Activated naive CD4-positive, alpha-beta T cell (primary cell): ENCODE measurements at places on chromosomes 3 and 15.

DNA sequence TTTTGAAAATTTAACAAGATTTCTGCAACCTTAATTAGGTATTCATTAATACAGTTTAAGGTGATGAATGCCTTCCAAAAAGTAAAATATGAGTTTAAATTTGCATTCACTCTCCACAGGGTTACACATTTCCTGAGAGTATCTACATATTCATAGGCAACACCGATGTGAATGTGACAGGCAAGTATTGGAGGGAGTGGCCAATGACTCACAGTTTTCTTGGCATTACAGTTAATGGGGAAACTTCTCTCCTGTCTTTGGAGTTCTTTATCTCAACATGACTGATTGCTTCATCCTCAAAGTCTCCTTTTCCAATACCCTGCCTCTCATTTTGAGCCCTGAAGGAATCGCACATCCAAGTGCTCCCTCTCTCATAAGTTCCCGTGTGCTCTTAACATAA is 181.9 kb upstream of the CHL1 start:
- no peak for DNase-seq

DNA sequence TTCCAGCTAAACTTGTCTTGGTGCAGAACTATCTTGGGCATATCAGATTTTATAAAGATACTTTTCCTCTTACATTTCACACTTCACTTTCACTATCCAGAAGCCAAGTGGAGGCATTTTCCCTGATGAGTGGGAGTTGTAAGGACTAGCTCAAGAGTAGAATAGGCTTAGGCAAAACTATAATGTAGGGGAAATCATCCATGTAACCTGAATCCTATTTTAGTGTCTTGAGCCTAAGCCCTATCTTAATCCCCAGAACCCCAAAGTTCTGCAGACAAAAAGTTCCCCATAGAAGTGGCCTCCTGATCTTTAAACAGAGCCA is 42.2 kb upstream of the CD47 start:
- DNase-seq: no peak

GRCh38 chr3:54962200-54962599 is 34.3 kb upstream of the LRTM1 start:
- DNase-seq: no peak

DNA sequence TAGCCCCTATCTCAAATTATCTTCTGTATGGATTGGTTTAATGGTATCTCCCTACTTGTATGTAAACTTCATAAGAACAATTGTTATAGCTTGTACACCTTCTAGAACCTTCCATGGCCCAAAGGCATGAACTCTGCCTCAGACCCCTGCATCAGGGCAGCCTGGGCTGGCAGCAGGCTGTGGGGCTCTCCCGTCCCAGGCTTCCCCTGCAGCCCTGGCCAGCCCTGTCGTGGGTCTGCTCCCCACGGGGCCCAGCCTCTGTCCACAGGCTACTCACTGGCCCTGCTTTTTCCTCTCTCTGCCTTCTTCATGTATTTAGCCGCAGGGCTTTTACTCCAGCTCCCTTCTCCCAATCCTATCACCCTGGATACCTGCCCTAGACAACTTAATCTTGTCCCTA is 4.4 kb downstream of the SCN5A start:
- DNase-seq: no peak

GRCh38 chr3:135736740-135737139 is 228.8 kb upstream of the PPP2R3A start:
- no peak for DNase-seq

DNA sequence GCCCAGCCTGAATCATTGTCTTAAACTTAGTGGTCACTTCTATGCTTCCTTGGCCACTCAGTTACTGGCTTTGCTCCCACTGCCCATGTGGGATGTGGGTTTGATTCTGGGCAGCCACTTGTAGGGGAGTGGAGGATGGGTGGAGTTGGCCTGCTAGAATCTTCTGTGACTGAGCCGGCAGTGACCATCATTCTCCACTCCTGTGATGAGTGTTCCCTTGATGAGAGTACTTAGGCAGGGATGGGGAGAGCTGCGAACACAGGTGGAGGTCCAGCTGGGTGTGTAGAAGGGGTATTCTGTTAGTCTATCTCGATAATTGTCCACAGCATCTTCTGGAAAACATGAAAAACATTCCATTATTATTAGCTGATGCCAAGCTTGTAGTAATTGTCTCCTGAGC is 8.0 kb downstream of the TM6SF1 start:
- no peak for DNase-seq

GRCh38 chr3:175346573-175347356 is 487.6 kb downstream of the NAALADL2 start:
- no peak for DNase-seq

DNA sequence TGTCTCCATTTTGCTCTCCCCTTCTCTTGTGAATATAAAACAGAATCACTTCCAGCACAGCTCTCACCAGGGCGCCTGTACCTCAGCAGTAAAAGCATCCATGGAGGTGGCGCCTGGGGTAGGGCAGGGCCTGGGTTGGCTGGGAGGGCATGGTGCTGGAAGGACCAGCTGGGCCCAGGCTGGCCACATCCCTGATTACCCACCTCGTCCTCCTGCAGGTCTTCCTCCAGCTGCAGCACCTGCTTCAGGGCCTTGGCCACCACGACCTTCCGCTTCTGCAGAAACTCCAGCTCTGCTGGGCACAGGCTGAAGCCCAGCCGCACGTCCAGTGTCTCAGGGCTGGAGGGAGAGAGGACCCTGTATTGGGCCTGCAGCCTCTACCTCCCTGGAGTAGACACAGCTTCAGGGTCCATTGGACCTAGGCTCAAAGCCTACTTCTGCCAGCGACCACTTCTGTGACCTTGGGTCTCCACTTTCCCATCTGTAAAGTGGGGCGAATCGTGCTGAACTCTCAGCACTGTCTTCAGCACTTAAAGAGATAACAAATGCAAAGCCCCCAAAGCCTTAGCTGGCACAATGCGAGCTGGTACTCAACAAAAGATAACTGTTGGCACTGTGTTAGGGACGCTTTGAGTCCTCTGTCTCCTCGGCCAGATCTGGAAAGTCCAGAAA is 23.8 kb downstream of the PLA2G4E start:
- DNase-seq: no peak

DNA sequence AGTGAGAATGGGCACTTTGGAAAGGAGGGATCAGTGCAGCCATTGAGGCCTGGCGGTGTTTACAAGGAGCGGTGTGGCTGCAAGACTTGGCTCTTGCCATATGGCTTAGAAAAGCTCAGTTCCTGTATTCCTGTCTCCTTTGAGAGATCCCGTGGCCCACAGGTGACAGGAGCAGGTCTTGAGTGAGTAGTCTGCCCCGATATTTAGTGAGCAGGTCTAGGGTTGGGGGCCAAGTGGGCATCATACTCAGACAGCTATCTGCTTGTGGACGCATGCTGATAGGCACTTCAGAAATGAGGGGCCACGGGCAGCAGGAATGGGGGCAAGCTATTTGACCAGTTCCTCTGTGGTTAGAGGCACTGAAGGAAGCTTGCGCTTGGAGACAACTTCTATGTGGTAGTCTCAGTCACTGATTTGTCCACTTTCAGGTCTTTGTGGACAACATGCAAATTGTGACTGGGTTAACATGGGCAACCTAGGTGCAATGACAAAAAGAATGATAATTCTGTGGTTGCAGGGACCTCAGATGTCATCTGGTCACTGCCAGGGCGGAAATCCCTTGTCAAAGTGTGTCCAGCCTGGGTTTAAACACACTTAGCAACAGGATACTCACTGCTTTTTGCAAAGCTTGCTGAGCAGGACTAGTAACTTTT is 1.1 kb downstream of the TMED3 start:
- no peak for DNase-seq

- no peak for DNase-seq
Observed at GRCh38 chr3:54628888-54629441, 298.9 kb downstream of the LRTM1 start.

DNA sequence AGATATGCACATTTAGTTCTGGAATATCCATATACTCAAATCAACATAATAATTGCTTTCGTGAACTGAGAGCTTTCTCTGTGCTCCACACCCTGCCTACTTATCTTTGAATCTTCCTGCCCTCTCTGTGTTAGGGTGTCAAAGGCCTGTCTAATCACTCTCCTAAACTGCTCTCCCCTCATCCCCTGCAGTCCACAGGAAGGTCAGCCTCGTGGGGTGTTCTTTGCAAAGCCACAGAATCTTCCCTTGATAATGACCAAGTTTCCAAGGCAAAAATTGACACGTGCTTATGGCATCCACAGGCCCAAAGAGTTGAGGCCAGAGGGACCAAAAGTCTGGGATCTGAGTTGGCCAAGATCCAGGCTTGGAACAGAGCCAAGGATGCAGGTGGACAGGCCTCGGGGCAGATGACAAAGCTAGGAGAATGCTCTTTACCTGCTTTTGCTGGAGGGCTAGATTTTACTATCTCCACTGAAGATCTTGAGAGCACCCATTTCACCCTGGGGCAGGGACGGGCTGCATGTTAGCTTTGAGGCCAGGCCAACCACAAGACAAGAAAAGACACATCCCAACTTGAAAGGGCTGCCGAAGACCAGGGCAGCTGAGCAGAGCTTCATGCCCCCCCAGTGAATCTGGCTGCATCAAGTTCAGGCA is 20.4 kb downstream of the BHLHE40 start:
- no peak for DNase-seq

DNA sequence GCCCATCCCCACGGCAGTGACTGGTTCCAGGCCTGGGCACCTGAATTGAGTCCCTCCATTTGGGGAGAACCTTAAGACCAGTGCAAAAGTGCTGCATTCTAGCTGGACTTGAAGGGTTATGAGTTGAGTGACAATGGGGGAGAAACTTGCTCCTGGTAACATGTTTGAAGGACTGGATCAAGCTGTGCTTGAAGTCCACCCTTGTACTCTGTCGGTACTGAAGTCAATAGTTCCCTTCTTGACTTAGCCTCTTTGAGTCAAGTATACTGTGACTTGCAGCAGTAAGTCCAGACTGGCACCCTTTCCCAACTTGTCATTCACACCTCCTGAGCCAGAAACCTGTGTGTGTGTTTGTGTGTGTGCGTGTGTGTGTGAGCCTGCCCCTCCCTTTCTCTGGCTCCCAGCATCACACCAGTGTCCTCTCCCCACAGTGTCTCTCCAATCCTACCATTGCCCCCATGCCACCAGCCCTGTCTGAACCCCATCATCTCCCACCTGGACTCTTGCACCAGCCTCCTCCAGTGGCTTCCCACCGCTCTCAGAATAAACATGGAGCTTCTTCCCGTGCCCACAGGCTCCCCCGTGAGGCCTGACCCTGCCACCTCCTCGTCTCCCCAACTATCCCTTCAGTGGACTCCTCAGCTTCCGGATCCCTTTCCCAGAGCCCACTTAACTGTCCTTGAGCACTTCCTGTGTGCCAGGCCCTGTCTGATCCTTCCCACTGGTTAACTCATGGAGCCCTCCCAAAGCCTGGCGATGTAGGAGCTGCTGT is 10.2 kb upstream of the FBLN2 start:
- DNase-seq: no peak

DNA sequence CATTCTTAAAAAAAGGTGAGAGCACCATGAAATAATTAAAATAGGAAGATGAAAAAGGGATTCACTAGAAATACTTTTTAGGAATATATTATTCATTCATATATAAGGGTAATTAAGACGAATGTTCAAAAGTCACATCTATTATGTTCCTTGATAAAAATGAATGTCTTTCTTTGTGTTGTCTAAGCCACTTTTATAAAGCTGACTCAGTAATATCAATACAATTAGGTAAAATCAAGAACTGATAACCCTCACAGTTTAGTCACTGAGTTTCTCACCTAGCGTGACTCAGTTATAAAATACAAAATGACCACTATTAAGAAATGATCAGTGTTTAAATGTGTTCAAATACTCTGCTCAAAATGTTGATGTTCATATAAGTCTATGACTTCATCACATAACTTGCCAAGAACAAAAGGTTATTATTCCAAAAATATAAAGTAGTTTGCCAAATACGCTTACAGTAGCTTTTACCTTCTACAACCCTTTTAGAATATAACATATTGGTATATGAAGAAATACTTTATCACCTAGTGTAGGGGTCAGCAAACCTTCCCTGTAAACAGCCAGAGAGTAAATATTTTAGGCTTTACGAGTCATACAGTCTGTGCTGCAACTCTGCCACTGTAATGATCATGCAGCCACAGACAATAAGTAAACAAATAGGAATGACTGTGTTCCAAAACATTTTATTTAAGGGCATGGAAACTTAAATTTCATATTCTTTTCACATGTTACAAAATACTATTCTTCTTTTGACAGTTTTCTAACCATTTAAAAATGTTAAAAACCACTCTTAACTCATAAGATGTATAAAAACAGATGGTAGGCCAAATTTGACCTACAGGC is 369.8 kb downstream of the TBC1D5 start:
- DNase-seq: no peak

DNA sequence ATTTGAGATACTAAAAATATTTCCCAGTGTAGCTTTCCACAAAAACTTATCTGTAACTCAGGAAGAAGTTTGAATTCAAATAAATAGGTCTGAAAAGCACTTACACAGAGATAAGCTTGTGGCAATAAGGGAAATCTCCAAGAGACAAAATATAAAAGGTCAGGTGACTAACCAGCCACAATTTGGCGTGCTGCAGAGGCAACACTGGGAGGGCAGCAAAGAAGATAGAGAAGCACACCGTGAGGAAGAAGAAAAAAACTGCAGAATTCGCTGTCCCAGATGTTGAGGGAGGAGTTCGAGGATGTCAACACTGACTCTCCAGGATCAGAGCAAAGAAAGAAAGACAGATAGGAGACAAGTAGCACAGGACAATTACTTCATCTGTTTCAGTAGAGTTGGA is 204.4 kb downstream of the FMN1 start:
- no peak for DNase-seq

GRCh38 chr3:118406562-118406961 is 628.1 kb downstream of the IGSF11 start:
- DNase-seq: no peak

DNA sequence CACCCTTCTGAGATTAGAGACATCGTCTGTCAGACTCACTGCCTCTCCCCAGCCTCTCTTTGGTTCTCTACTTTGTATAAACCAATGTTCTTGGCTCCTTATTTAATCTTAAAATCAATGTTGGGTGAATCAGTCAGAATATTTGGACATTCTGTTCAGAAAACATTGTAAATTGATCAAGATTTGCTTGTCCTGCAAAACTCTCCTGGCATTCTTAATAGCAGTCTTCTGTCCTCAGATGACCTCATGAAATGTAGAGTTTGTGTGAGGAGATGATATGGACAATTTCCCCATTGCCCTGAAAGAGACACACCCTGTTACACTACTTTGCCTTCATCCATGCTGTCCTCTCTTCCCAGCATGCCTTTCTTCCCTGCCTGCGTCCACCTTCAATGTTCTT is 33.6 kb downstream of the CD200R1L start:
- DNase-seq: no peak

DNA sequence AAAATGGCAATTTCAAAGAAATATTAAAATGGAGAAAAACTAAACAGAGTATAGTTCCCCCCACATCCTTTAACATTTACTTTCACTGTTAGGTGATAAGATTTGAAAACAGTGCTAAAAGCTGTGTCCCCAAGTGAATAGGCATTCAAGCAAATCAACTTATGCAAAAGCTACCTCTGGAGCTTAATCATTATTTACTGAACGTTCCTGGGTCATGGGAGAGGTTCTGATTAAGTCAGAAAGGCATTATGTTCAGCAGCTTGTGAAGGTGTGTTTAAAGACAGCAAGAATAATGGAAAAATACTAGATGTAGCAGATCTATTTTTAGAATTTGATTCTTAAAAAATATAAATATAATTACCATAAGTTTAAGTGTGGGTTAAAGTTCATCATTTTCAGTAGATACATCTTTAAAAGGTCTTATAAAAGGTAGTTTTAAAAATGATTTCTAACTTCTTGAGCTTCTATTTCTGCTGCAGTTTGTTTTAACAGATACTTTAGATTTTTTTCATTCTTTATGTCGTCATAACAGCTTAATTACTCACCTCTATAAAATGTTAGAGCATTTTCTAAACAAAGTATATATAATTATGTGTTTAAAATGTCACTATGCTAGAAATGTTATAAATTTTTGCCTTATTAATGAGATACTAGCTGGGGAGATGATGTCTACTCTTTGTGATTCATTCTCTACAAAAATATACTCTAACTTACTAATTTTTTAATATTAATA is 127.9 kb downstream of the MITF start:
- no peak for DNase-seq
